ENCODE measurements at places on chromosomes 16 and 17. TPM values are rescaled to one million over a fixed set of nuclear protein-coding genes. Genes with fewer than 3 reads are reported as not detected.
A peak's percentile ranks its signal among the peaks of the same experiment; 100 is the strongest.

- no peak overlapping the region for H3K4me3 ChIP-seq
- DNase-seq: no peak
- H3K4me1 ChIP-seq: no peaks in the 10 kb centered on the region
- H3K36me3 ChIP-seq: no peaks in the 10 kb centered on the region
- H3K27me3 ChIP-seq: no peaks in the 10 kb centered on the region
Measured at GRCh38 chr16:23318639-23319038, 16.5 kb downstream of the SCNN1B start.

Gene USP43
- total RNA-seq: not detected

DNA sequence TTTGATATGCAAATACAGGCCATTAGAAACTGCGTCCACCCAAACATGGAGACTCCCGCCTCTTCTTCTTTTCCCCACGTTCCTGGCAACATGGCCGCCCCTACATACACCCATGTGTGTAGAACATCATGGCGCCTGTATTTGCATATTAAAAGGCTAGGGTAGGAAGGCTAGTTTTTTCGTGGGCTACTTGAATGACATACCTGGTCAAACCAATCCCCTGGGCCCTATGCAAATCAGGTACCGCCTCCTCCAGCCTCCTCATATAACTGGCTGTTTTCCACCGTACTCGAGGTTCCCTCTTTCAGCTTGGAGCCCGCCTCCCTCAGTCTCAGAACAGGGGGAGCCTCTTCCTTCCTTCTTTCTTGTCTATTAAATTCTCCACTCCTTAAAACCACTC is 840 bp upstream of the CD300LB start:
- no peaks in the 10 kb centered on the region for H3K4me1 ChIP-seq
- DNase-seq: no peak
- H3K27ac ChIP-seq: no peak overlapping the region
- H3K27me3 ChIP-seq: peaks cover 17% of the 10 kb centered on the region
- no peaks in the 10 kb centered on the region for H3K36me3 ChIP-seq

DNA sequence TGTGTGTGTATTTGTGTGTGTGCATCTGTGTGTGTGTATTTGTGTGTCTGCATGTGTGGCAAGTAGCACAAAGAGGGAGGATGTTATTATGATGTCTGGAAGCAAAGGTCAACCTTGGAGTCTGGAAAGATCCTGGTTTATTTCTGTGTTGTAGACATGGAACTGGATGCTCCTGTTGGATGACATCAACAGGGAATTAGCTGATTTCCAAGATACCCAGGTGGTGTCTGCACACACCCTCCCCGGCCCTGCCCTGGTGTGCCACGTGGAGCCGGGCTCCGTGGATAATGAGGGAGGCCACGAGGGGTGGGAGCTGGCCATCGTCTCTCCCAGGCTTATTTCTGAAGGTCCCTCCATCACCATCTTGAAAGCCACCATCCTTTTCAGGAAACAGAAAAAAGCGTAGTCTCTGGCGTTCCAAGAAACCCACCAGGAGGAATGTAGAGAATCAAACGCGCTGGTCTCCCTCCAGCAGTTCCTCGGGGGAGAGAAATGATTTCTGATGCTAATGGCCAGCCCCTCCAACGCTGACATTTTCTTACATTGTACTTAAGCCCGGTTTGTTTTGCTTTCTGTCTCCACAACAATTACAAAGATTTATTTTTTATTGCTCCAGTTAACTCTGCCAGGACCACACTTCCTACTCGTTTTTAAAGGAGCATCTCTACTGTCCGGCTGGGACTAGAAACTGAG is 93.3 kb downstream of the FOXL1 start:
- H3K27ac ChIP-seq: no peak overlapping the region
- H3K27me3 ChIP-seq: no peaks in the 10 kb centered on the region
- DNase-seq: no peak

Gene USH1G
- total RNA-seq: not detected

Gene OR2C1
- total RNA-seq: not detected

Gene ASIC2
- total RNA-seq: not detected

GRCh38 chr16:66569131-66569530 is 2.9 kb downstream of the CMTM1 start:
- H3K27me3 ChIP-seq: no peaks in the 10 kb centered on the region
- peak overlapping the region; percentile 27 for H3K27ac ChIP-seq
- peak overlapping the region; percentile 6 for H3K4me3 ChIP-seq
- DNase-seq: peak; percentile 80

DNA sequence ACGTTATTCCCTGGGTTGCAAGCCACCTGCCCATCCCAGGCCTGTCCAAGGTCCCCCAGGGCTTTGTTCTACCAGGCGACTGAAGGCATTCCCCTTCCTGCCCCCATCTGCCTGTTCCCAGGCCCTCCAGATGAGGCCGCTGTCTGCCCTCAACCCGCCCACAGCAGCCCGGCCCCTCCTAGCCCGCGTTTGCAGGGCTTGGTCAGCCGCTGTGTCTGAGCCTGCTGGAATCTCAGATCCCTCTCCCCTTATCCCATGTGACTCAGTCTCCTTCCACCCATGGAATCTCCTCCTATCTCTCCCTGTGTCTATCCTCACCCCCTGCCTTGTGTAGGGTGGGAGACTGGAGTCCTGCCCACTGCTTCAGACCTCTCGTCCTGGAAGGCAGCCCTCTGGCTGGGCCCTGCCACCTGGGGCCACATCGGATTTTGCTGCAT is 186.0 kb upstream of the TNRC6C start:
- no peak overlapping the region for H3K27ac ChIP-seq
- H3K4me1 ChIP-seq: peaks cover 8% of the 10 kb centered on the region
- peak; percentile 40 for DNase-seq
- no peak overlapping the region for H3K4me3 ChIP-seq

DNA sequence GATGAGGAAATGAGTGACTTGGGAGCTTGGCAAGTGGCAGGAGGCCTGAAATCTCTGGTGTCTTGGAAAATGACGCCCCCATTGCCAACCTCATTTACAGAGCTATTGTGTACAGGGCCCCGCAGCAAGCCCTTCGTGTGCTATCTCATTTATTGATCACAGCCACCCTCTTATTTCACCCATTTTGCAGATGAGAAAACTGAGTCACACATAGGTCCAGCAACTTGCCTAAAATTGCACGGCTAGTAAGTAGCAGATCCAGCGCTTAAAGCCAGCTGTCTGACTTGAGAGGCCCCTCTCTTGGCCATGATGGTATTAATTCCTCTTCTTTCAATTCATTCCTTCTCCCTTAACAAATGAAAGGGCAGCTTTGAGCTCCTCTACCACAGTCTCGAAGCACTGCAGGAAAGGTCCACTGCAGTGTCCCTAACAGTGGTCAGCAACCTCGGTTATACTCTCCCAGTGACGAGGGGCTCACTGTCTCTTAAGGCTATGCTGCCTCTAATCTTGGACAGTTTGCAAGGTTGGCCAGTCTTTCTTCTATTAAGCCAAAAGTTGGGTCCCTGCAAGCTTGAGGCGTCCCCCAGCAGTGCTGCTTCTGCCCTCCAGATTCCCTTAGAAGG is 162.2 kb downstream of the COPRS start:
- H3K27me3 ChIP-seq: no peaks in the 10 kb centered on the region
- peak overlapping the region; percentile 69 for H3K27ac ChIP-seq
- no peak for DNase-seq
- H3K36me3 ChIP-seq: no peaks in the 10 kb centered on the region
- peaks cover 18% of the 10 kb centered on the region for H3K4me1 ChIP-seq
- H3K4me3 ChIP-seq: no peak overlapping the region

Gene KCNG4
- total RNA-seq: not detected

DNA sequence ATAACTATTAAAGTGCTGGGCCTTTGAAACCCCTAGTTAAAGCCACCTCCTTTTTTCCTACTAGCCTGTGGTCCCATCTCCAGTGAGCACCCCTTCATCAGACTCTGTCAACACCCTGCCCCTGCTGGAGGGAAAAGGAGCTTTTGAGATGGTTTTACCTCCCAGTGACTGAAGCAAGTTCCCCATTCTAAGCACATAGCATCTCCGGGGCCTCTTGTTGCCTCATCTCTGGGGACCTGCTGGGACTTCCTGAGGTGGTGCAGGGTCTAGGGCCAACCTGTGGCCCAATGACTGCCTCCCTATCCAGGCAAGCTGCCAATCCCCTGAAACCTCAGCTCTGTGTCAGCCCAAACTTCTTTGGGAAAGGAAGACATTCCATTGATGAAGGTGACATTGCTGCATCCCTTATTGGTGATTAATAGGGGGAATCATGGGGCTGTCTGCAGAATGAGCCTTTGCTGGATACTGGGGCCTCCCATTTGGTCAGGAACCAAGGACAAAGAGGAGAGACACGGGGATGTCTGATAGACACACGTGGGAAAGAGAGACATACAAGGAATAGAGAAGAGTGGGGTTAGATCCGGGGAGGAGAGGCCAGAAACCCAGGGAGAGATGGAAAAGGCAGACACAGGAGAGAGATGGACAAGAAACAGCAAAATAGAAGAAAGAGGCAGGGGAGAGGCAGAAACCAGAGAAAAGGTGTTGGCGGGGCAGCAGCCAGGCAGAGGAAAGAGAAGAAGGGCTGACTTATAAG is 2.4 kb downstream of the C1QL1 start:
- no peak overlapping the region for H3K4me3 ChIP-seq
- DNase-seq: no peak
- no peaks in the 10 kb centered on the region for H3K36me3 ChIP-seq
- peaks cover 24% of the 10 kb centered on the region for H3K27me3 ChIP-seq

GRCh38 chr17:58587713-58588117 is 73.3 kb upstream of the MTMR4 start:
- no peaks in the 10 kb centered on the region for H3K4me1 ChIP-seq
- H3K4me3 ChIP-seq: no peak overlapping the region
- no peak overlapping the region for H3K27ac ChIP-seq
- H3K36me3 ChIP-seq: no peaks in the 10 kb centered on the region
- H3K27me3 ChIP-seq: no peaks in the 10 kb centered on the region

DNA sequence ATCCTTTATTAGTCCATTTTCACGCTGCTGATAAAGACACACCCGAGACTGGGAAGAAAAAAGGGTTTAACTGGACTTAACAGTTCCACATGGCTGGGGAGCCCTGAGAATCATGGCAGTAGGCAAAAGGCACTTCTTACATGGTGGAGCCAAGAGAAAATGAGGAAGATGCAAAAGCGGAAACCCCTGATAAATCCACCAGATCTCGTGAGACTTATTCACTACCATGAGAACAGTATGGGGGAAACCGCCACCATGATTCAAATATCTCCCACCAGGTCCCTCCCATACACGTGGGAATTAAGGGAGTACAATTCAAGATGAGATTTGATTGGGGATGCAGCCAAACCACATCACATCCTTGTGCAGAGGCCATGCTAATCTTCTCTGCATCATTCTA is 35.0 kb upstream of the BCAR1 start:
- H3K36me3 ChIP-seq: no peaks in the 10 kb centered on the region
- H3K4me3 ChIP-seq: no peak overlapping the region
- no peaks in the 10 kb centered on the region for H3K27me3 ChIP-seq
- DNase-seq: no peak
- no peak overlapping the region for H3K27ac ChIP-seq

DNA sequence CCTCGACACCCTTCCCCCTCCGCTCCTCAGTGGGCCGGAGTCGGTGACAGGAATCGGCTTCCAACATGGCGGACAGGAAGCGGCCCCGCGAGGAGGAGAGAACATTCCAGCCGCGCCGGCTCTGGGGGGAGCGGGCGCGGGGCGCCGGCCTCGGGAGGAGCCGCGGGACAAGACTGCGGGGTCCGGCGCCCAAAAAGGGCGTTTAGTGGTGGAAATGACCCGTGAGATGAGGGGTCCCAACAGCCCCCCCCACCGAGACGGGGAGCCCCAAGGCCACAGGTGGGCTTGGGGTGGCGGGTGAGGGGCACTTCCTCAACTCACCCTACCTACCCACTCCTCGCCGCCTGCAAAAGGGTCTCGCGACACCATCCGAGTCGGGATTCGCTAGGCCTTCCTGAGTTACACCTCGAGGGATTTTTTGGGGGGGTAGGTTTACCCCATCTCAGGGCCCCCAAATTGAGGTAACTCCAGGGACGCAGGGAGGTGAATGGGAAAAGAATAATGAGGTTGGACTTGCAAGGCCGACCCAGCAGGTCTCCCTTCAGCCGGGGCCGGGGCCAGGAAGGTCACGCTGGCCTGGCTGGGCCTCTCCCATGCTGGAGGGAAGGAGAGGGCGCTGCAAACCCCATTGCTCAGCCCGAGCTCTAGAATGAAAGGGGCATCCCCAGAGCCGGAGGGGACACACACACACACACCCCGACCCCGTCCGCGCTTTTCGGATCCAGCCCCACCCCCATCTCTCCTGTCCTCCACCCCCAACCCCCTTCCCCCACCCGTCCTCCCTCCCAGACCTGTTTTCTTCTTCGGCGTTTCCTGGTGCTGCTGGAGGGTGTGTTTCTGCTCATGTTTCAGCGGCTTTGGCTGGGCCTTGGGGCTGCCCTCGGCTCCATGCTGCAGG is 707 bp downstream of the NUFIP2 start:
- peak overlapping the region; percentile 94 for H3K27ac ChIP-seq
- H3K27me3 ChIP-seq: no peaks in the 10 kb centered on the region
- peaks cover 17% of the 10 kb centered on the region for H3K36me3 ChIP-seq
- peak overlapping the region; percentile 97 for H3K4me3 ChIP-seq
- DNase-seq: peak; percentile 84
- H3K4me1 ChIP-seq: peaks cover 26% of the 10 kb centered on the region
